ENCODE measurements at places on chromosomes 5 and 9.

GRCh38 chr5:179122411-179123108, 62.4 kb downstream of the ZNF354C start:
- DNase-seq = no peak

GRCh38 chr9:133519693-133520092, 5.1 kb downstream of the MYMK start:
- DNase-seq = no peak

DNA sequence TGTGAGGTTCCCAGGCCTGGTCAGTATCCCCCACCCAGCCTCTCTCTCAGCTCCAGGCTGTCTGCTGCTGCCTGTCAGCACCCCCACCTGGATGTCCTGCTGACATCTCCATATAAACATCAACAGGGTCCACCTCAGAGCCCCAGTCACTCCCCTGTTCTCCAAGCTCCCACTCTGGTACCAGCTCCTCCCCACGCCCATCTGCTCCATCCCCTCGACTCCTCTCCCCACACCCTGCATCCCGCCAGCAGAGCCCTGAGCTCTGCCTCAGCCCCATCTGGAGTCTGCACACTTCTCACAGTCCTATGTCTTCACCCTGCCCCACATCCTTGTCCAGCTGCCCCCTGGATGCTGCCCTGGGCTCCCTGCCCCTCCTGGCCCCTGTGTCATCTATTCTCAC, 67.7 kb upstream of the LRRTM2 start:
- no peak for DNase-seq

DNA sequence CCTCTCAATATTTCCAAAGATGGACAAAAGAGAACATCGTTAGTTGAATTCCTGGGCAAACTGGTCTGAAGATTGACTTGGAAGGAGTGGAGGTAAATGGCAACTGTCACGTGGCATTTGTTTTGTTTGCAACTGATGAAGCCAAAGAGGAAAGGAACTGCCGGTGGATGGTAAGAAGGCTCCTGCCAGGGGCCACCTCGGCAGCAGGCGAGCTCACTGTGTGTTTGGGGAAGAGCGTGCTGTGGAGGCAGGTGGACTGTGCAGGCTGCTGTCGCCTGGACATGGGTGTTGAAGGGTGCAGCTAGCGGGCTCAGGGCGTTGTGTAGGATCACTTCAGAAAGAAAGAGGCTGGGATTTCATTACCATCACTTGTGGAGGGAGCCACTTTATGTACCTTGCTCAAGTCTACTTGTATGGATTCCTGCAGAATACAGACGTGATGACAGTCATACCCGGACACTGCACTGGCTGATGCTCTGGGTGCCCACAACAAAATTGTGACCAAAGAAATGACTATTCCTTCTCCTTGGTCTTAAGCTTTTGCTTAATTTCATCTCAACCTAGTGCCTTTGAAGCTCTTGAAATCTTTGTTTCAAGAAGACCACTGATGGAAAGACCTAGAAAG, 72.7 kb downstream of the MAP1B start:
- no peak for DNase-seq

DNA sequence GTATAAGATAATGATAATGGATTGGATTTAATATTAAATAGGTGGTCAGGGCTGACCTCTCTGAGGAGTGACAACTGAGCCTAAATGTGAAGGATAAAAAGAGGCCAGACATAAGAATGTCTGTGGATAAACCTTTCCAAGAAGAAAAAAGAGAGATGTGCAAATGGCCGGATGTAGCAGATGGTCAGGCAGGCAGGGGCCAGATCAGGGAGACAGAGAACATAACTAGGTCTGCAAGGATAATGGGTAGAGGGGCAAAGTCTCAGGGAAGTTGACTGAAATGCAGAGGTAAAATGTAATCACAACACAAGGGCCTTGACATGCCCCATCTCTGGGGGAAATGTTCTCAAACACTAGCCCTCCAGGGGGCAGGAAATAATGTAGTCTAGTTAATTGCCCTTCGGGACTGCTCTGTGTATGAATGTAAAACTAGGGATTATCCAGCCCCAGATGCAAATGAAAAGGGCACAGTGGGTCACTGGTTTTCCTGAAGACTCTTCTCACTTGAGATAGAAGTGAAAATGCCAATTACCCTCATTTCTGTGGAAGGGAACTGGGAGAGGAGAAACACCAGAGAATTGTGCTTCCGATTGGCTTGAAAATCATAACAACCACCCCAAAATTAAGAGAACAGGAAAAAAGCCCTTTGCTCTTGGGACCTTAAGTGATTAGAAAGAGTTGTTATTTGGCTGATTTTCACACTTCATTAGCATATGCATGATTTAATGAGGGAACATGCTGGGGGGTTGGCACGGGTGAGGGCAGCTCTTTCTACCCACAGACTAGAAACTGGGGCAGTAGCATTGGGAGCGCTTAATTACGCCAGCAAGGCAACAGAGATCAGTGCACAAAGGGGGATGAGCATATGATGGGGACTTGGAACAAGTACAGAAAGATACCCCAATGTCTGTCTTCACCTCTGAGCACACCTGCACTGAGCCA, 88.6 kb downstream of the PPP2R2B start:
- DNase-seq = no peak

DNA sequence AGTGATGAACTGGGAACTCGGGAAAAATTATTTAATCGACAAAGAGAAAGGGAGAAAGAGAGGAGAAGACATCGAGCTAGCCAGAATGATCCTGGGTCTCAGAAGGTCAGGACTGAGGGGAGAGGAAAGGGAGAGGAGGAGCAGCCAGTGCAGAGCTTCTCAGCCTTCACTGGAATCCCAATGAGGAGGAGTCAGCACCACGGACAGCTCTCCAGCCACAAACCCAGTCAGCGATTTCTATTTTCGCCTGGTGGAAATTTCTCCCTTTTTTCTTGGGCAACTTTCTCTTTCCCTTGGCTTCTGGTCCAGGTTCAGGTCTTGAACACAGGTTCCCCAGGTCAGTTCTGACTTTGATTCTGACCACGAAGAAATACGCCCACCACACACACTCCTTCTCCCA, 1.6 kb upstream of the BRINP1 start:
- no peak for DNase-seq

GRCh38 chr9:115498303-115498702, 380.3 kb upstream of the TNC start:
- no peak for DNase-seq

DNA sequence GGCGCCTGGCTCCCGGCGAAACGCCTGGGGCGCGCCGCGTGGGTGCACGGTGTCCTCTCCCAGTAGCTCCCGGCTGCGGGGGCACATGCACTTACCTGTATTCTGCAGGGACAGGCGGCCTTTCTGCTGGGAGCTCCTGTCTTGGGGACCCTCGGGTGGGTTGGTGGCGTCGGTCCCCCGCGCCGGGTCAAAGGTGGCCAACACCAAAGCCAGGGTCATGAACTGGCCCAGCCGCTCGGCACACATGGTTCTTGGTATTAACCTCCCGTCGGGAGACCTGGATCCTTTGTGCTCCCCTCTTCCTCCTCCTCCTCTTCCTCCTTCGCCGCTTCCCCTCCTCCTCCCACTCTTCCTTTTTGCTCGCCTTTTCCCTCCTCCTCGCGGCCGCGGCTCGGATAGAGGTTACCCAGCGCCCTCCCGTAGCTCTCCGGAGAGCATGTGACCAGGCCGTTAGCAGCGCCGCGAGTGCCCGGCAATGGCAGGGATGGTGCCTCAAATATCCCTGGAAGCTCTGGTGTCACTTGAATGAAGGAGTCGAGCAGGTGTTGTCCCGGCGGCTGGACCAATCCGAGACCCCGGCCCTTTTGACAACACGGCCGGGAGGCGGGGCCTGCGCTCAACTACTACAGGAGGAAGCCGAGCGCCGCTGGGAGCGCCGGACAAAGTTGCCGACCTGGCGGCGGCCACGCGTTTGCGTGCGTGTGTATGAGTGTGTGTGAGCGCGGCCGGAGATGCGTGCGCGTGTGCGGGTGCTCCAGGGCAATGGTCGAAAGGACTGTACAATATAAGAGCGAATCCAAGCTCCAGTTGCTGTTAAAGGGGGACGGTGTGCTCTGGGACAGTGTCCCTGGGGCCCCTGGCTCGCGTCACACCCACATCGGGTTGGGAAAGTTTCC, at the start of gene STC2:
Gene STC2 (minus strand): TSS at position 467 of the 896 bp plus-strand sequence. CDS start 221 bp downstream, at position 246.
- DNase-seq = peak; percentile 78

GRCh38 chr5:57778501-57779091, 296.0 kb upstream of the ACTBL2 start:
- DNase-seq = no peak

- no peak for DNase-seq
Observed at GRCh38 chr5:17406423-17406838, 91.6 kb upstream of the TAF11L2 start.

GRCh38 chr9:123548741-123549545, 192.9 kb downstream of the CRB2 start:
- no peak for DNase-seq

DNA sequence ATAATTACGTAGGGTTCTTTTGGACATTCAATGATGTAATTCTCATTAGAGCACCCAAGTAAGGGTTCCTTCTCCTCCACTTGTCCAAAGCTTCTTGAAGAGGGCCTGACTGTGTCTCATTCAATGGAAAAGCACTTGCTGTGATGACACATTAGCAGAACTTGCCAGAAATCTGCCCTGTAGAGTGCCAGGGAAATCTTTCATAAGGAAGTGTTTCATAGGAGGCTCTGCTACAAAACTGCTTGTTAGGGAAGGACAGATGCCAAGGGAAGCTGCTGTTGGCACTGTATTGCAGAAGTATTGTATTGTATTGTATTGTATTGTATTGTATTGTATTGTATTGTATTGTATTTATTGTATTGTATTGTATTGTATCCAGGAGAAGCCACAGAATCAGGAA, 45.5 kb upstream of the MPDZ start:
- no peak for DNase-seq

GRCh38 chr9:133031496-133031911, 707 bp downstream of the GTF3C5 start:
- DNase-seq = no peak

DNA sequence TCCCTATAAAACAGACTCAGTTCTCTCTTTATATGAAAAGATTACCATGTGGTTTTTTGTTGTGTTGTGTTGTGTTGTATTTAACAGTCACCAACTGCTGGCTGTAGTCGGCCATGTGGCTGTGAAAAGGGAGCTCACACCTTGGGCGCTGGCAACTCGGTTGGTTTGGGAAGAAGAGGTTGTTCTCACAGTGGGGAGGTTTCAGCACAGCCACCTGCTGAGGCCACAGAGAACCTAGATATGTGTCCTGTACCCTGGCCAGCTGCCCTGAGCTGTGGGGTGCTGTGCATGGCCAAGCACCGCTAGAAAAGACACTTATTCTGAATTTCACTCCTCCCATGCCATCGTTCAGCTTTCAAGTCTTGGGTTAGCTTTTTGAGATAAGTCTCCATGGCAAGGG, 58.8 kb downstream of the SYK start:
- no peak for DNase-seq

GRCh38 chr5:143222287-143223231, 180.9 kb downstream of the NR3C1 start:
- DNase-seq = peak; percentile 74

GRCh38 chr5:142978726-142979125, 208.5 kb downstream of the ARHGAP26 start:
- no peak for DNase-seq

DNA sequence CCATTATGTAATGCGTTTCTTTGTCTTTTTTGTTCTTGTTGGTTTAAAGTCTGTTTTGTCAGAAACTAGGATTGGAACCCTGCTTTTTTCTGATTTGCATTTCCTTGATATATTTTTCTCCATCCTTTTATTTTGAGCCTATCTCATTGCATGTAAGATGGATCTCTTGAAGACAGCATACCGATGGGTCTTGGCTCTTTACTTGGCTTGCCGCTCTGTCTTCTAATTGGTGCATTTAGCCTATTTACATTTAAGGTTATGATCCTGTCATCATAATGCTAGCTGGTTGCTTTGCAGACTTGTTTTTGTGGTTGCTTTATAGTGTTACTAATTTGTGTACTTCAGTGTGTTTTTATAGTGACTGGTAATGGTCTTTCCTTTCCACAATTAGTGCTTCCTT, 13.3 kb upstream of the CDKN2B start:
- no peak for DNase-seq

DNA sequence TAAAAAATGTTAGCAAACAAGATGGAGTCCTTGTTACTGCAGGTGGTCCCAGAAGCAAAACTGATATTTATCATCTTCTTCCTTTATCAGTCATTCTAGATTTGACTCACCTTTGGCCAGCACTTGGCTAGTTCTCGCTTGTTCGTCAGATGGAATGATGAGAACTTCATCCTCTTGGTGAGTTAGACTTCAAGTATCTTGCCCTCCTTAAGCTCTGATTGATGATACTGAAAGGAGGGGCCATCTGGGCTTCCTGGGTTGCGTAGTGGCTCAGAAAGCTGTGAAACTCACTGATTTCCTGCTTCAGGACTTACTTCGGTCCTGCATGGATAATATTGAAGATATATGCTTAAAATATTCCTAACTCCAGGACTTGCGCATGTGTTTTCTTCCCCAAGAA, 1248.2 kb upstream of the CDH9 start:
- no peak for DNase-seq

- no peak for DNase-seq
Observed at GRCh38 chr9:113289091-113289490, 13.6 kb downstream of the PRPF4 start.

DNA sequence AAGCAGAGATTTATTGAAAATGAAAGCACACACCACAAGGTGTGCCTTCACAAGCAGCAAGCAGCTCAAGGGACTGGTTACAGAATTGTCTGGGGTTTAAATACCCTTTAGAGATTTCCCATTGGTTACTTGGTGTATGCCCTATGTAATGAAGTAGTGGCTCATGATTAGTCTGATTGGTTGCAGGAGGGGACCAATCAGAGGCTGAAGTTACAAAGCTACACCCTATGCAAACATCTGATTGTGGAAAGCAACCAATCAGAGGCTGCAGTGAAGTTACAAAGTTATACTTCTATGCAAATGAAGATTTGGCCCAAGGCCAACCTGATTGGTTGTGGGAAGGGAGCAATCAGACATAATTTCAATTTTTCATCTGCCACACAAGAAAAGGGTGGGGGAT, 119.9 kb downstream of the C9orf152 start:
- DNase-seq = no peak

GRCh38 chr9:128479262-128479661, 23.5 kb downstream of the ODF2 start:
- DNase-seq = no peak

DNA sequence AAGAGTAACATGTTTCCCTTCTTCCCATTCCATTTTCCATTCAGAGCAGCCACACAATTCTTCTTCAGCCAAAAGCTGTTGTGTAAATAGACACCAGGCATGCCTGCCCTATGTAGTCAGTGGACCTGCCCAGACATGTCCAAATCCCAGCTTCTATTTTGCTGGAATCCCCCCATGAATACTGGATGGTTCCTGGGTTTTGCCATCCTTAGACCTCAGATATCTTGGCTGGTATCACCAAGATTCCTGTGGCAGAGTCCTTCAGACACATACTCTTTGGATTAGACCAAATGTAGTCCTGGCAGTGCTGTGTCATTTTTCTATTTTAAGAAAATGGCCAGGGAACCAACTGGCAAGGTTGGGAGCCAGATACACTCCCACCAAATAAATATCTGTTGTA, 10.3 kb downstream of the FST start:
- DNase-seq = no peak

Data from NCI-H1105 (cell line).